ENCODE measurements at places on chromosomes 3 and 15.

DNA sequence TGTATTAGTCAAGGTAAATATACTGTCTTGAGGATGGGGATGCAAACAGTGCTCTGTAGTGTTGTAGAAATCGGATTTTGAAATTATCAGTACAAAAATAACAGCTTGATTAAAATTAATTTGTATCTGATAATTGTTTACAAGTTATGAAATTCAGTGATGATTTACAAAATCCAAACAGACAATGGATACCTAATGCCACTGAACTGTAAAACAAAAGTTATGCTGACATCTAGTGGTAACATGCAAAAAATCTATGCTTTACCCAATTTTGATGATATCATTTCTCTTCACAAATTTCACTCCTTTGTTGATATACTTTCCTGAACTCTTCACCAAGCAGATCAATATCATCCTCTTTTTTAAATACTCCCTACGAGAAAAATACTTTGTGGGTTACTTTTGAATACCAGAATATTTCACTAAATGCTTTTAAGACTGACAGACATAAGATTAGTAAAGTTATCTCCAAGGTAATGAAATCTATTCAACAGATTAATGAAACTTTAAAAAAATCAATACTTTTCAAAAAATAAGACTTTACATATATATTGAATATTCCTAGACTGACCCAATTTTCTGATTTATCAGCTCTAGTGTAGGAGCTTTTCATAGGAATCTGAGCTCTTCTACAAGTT, 36.0 kb downstream of the MNS1 start:
- no peak for DNase-seq

DNA sequence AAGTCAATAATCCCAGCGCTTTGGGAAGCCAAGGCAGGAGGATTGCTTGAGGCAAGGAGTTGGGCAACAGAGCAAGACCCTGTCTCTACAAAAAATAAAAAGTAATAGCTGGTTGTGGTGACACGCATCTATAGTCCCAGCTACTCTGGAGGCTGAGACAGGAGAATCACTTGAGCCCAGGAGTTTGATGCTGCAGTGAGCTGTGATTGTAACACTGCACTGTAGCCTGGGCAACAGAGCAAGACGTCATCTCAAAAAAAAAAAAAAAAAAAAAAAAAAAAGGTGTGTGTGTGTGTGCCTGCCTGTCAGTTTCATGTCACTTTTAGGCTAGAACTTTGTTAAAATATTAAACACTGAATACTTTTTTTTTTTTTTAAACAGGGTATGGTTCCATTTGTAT, 28.4 kb downstream of the DNAJC19 start:
- no peak for DNase-seq

DNA sequence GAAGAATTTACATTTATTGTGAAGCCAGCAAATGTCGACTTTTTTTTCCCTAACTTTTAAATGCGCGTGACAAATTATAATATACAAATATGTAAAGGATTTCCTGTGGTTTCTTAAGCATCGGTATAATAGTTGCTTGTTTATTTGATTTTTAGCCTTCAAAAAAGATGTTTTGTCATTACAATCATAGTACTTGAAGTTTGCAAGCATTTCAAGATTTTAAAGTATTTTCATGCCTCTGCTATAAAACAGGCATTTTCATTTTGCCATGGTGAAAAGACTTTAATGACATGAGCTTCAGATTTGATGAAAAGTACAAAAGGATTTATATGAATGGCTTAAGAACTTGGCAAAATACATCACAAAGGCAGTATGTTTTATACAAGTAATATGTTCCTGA, 9.4 kb upstream of the P2RY12 start:
- DNase-seq = no peak

DNA sequence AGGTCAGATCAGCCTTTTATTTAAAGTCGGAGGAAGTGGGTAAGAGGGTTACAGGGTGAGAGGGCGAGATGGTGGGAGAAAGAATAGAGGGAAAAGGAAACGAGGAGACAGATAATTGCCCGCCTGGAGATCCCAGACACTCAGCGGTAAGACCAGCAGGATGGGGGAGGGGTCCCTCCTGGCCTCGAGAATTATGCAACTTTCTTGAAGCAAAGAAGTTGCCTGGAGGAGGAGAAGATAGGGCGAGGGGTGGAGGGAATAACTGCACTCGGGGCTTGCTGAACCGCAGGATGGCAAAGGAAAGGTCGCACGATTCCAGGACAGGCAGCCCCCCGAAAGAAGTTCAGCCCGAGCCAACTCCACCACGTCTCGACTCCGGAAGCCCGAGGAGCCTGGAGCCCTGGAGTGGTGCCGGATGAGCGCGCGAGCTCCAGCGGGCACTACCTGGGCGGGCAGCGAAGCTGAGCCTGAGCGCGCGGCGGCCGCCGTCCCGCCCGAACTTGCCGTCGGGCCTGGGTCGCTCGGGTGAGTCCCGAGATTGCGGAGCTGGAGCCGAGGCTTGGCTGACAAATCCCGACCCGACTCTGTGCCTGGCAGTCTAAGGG, 402 bp downstream of the WWTR1 start:
- no peak for DNase-seq

DNA sequence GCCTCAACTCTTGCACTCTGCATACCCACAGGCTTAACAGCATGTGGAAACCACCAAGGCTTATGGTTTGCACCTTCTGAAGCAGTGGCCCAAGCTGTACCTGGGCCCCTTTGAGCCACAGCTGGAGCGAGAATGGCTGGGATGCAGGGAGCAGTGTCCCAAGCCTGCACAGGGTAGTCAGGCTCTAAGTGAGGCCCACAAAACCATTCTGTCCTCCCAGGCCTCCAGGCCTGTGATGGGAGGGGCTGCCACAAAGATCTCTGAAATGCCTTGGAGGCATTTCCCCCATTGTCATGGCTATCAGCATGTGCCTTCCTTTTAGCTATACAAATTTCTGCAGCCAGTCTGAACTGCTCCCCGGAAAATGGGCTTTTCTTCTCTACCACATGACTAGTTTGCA, 12.5 kb upstream of the CMSS1 start:
- no peak for DNase-seq

DNA sequence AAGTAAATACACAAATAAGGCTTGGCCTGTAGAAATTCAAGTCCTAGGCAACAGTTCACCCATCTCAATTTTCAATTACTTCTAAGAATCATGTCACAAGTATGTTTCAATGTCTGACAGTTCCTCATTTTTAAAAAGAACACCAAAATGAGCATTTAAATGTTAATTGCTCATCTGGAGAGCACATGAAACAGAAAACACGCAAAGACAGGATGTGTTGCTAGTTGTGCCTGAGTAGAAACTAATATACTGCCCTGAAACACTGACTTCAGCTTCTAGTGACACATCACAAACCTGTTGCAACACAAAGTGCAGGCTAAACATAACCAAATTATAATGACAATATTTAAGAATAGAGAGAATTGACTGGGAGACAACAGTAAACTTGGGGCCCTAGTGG, 167.3 kb upstream of the THBS1 start:
- DNase-seq = no peak

- no peak for DNase-seq
Observed at GRCh38 chr3:157335233-157336076, 101.2 kb upstream of the PTX3 start.

DNA sequence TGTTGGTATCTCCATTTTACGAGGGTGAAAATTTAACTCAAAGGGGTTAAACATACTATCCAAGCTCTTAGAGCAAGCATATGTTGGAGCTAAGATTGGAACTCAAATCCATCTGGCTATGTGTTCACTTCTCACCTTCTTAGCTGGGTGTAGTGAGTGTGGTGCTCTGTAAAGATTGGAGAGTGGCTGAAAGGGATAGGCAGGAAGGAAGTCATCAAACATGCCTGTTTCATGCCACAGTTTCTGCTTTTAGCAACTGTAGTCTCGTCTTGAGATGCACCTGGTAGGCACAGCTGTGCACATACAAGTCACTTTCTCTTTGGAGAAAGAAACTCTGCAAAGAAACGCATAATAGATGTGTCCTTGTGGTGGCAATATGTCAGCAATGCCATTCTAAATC, 189.1 kb upstream of the MDFIC2 start:
- no peak for DNase-seq

DNA sequence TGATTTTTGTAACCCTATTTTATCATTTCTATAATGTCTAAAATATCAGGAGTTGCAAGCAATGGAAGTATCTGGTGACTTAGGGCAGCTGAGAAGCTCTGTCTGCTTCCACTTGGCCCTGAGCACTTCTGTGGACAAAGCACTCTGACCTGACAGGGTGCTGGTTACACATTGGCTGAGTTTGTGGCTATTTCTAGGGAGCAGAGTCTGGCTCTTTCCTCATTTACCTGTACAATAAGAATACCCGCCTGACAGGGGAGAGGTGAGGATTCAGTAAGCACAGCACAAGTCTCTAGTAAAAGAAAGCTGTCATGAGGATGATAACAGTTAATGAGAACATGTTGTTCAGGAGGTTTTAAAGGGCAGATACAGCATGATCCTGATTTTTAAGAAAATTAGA, 33.3 kb upstream of the SPESP1 start:
- DNase-seq = no peak

DNA sequence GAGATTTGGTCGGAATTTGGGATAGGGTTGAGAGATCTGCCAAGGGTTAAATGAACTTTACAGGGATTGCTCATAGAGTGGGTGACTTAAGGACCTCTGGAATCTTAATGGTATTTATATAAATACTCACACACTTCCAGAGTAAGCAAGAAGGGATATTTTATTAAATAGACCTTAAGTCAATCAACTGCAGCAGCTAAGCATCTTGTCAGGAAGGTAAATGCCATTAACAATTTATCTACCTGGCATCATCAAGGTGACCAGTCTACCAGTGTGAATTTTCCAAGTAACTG, 123.9 kb downstream of the FEZF2 start:
- DNase-seq = no peak

- DNase-seq = no peak
Observed at GRCh38 chr3:25288413-25288812, 139.7 kb upstream of the RARB start.

DNA sequence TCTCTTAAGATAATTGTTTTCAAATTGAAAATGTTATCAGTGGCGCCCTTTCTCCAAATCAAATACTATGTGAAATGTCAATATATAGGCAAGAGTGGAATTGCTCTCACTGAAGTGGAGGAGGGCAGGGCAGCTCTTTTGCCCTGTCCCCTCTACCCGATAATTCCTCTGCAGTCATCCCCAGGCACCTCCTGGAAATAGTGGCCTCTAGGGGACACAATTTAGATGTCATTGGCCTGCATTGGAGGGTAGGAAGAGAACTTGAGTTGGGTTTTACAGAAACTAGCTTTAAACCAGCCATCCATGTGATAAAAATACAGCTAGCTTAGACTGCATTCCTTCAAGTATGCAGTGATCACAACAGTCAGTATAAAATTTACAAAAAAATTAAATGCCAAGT, 288.9 kb downstream of the EDEM1 start:
- DNase-seq = no peak

DNA sequence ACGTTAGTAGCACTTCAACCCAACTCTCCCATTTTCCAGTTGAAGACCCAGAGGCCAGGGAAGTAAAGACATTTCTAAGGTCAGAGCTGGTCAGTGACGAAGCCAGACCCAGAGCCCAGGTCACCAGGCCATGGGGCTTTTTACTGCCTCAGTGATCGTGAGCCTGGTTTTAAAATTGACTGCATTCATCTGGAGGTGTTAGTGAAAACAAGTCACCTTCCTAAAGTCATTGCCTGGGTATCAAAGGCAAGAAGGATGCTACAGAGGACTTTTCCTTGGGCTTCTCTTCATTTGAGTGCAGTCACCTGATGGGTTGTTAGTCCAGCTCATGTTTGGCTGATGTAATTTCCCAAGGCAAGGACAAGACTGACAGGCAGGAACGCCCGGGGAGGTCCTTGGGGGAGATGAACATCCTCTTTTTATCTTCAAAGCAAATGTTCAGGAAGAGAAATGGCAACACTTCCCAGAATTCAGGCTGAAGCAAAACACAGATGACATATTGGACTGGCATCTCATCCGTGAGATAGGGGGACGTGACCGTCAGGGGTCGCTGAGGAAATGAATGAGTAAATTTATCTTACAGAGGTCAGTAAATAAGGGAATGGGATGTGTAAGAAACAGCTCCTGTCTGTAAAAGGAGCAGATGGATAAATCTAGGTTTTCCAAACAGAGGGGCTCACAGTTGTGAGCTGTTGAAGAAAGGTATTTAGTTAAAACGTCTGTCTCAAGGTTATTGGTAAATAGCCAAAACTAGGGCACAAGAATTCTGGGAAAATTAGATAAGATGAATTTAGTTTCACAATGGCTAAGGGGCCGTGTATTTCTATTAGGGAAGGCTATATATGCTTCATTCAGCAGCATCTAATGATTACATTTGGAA, 201.2 kb downstream of the OPA1 start:
- no peak for DNase-seq

DNA sequence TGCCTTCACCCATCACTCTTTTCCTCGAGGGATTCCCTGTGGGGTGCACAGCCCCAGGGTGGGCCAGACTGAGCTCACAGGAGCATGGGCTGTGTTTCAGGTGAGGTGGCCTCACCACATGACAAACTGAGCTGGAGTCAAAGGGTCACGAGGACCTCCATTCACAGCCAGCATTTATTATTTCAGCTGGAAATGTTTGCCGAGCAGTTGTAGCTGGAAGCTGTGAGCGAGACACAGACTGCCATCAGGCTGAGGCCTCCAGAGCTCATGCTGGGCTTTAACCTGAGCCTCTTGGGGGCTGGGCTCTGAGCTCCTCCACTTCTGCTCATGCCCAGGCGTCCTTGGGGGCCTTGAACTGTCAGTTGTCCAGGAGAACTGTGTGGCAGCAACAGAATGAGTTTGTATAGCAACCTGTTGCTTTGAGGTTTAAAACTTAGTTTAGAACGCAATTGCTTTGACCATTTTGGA, 57.5 kb downstream of the FLNB start:
- DNase-seq = no peak

DNA sequence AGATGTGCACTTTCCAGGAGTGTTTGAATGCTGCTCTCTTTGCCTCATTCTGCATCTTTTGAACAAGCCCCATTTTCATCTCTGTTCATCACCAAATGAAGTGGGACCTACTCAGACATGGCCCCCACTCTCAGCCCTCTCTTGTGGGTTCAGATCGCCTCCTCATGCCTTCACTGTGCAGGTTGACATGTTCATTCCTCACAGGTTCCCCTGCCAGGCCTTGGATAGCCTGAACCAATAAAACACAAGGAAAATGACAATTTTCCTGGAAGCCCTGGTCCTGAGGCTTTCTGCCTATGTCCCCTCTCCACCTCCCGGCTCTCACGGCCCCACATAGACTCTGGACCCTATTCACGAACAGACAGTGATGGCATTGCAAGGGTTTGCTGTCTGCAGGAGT, 17.7 kb downstream of the KLF15 start:
- no peak for DNase-seq

DNA sequence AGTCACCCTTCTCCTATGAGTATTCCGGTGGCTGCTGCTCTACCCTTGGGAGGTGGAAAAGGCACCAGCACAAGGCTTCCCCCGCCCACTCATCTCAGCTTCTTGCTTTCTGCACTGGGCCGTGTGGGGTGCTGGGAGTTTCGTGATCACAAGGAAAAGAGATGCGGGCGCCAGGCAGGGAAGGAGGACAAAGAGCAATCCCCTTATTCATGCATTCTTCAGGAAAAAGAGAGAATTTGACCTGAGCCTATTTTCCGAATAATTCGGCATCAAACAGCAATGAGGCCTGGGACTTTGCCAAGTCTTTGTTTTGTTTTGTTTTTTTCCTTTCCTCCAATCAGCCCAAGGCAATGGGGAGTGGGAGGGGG, 102.2 kb upstream of the LPP start:
- no peak for DNase-seq

GRCh38 chr3:170355738-170356595, 1.5 kb upstream of the SKIL start:
- DNase-seq = no peak

- no peak for DNase-seq
Observed at GRCh38 chr15:64979252-64979710, 10.4 kb downstream of the SPG21 start.

GRCh38 chr3:100796556-100796955, 87.3 kb downstream of the TFG start:
- DNase-seq = no peak

Data from iPS DF 6.9 (cell line).